ENCODE measurements at places on chromosomes 4 and X. TPM values are rescaled to one million over a fixed set of nuclear protein-coding genes. Genes with fewer than 3 reads are reported as not detected.

DNA sequence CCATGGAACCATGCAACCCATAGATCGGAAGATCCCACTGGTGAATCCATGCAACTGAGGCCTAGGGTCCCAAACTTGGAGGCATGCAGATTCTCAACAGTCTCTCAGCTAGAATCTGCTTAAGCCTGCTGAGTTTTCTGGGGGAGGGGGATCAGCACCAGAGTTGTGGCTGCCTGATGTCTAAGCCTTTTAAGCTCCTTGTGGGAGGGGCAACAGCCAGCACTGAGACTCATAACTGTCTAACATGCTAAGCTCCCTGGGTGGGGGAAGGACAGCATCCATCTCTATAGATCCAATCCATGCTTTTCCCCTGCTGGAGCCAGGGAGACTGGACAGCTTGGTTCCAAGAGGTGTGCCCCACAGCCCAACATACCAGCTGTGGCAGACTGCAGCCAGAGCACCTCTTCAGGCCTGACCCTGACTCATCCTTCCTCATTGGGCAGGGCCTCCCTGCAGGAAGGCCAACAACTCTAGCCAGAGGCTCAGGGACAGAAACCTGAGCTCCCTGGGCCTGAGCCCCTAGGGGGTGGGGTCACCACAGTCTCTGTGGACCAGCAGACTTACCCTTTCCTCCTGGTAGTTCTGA, 300.1 kb upstream of the SLC7A11 start:
- DNase-seq = no peak

The UGT2B15 gene
- 0.40 TPM for total RNA-seq

DNA sequence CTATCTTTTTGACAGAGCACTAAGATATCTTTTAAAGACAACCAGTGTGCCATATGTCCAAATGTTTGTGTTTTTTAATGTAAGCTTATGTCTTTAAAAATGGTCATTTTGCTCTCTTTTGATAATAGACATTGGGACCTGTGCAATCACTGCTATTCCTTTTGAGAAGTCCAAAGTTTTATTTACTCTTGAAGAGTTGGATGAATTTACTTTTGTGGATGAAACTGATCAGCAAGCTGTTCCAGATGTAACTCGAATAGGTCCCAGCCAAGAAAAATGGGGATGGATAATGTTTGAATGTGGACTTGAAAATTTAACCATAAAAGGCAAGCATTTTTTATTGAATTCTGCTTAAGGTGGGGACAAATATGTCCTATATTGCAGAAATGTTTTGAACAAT, 97.2 kb downstream of the BLTP1 start:
- DNase-seq = no peak

DNA sequence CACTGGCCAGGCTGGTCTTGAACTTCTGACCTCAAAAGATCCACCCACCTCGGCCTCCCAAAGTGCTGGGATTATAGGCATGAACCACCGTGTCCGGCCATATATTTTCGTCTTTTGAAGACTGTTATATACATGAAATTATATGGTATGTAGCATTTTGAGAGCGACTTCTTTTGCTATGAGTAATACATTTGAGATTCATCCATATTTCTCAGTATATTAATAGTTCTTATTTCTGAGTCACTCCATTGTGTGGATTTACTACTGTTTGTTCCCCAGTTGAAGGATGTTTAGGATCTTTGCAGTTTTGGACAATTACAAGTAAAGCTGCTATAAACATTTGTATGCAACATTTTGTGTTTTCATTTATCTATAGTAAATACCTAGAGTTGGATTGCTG, 34.9 kb downstream of the GNL3L start:
- no peak for DNase-seq

DNA sequence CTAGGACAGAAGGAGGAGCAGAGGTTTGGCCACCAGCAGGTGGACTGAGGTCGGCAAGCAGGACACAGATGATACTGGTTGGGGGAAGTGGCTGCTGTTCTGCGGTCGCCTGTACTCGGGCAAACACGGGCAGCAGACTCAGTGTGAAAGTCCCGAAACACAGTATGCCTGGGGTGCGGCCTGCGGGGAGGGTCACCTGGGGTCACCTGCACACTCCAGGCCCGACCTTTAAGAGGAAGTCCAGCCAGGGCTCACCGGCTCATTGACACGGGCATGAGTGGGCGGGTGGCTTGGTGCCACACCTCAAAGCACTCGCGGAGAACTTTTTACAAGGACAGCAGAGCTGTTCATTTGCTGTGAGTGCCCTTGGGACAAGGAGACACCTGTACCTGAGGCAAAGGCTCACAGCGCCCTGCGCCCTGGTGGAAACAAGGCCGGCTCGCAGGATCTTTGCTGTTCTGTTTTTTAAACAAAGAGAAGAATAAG, 71.5 kb upstream of the MXD4 start:
- DNase-seq = no peak

DNA sequence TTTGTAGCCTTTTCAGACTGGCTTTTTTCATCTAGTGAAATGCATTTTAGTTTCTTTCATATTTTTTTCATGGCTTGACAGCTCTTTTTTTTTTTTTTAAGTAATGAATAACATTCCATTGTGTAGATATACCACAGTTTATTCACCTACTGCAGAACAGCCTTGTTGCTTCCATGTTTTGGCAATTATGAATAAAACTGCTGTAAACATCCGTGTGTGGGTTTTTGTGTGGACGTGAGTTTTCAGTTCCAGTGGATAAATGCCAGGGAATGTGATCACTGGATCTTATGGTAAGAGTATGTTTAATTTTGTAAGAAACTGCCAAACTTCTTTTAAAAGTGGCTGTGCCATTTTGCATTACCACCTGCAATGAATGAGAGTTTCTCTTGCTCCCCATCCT, 160.8 kb downstream of the SOWAHB start:
- no peak for DNase-seq

DNA sequence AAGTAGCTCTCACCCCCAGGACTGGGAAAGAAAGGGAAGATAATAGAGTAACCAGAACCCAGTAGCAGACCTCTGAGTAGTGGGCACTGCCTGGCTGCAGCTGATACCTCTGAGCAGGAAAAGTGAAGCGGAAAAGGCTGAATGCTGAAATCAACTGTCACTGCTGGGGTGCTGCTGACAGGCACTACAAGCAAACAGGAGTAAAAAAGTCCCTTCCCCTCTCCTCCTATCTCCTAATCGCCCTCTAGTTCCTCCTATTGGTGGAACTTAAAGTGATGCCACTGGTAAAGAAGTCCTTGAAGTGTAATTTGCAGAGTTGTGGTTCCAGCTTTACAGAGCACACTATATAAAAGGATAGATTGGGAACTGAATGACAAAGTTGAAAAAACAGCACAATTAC, 32.8 kb upstream of the GLRB start:
- DNase-seq = no peak

The CFI gene
- 60.9 TPM for total RNA-seq

GRCh38 chr4:155608225-155608885, 58.3 kb upstream of the GUCY1A1 start:
- no peak for DNase-seq

- no peak for DNase-seq
These were observed 32.7 kb upstream of the MBTPS2 start for GRCh38 chrX:21806691-21807090.

GRCh38 chr4:54100595-54101189, 729 bp downstream of the GSX2 start:
- DNase-seq = no peak

- no peak for DNase-seq
These were observed 8.9 kb upstream of the AGA start for GRCh38 chr4:177451108-177451500.

GRCh38 chr4:8912089-8912455, 40.4 kb upstream of the HMX1 start:
- DNase-seq = no peak

DNA sequence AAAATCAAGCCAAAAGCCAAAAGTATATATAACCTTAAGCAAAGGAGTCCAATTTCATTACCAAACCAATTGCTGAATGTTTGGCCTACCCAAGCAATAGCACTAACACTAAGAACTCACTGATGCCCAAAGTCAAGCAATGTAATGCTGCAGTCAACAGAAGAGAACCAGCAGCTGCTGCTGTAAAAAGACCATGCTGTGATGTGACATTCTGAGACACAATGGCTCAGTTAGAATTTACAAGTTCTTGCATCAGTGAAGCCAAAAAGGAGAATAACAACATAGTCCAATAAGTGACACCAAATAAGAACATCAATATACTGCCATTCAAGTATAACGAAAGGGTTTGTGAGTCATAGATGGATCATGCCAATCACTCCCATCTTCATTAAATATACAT, 514.0 kb upstream of the DIAPH2 start:
- no peak for DNase-seq

The SOD3 gene
- 81.7 TPM for total RNA-seq

DNA sequence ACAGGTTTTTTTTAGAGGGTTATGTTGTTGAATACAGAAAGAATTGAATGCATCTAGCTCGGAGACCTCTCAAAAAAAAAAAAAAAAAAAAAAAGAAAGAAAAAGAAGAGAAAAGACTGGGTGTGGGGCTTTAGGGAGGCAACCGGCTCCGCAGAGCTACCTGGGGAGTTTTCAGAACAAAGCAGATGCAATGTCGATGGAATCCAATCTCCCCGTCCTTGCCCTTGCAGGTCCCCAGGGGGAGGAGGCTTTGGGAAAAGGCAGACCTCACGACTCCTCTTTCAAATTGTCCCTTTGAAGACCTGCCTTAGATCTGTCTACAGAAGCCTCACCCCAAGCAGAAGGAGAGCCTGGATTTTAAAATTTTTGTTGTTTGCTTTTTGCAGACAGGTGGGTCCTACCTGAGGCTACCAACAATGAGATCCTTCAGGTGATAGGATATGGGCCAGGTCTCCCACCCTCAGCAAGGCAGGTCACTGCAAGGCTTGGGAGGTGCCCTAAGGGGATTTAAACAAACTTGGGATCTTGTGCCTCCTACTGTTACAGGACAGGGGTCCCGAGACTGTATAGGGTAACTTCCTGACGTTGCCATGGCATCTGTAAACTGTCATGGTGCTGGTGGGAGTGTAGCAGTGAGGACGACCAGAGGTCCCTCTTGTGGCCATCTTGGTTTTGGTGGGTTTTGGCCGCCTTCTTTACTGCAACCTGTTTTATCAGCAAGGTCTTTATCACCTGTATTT, 75.2 kb upstream of the PRKX start:
- DNase-seq = no peak

The IQCM gene
- total RNA-seq = not detected

DNA sequence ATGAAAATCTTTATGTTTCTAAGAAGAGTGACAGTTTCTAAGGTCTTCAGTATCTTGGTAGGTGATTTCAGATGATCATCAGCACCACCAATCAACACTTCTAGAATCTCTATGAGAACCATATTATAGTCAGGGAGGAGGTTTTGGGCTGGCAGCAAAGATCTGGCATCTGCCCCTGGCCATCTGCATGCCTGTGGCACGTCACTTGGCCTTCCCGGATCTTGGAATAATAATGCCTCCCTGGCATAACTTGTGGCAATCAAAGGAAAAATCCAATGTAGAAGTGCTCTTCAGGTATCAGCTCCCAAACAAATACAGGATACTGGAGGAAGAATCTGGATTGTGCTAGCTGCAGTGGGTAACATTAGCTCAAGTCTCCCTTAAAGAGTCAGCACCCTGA, 57.3 kb downstream of the RASL11B start:
- DNase-seq = no peak

The TFE3 gene
- total RNA-seq = 69.4 TPM

- no peak for DNase-seq
These were observed 10.3 kb upstream of the LSM6 start for GRCh38 chr4:146165221-146165620.

DNA sequence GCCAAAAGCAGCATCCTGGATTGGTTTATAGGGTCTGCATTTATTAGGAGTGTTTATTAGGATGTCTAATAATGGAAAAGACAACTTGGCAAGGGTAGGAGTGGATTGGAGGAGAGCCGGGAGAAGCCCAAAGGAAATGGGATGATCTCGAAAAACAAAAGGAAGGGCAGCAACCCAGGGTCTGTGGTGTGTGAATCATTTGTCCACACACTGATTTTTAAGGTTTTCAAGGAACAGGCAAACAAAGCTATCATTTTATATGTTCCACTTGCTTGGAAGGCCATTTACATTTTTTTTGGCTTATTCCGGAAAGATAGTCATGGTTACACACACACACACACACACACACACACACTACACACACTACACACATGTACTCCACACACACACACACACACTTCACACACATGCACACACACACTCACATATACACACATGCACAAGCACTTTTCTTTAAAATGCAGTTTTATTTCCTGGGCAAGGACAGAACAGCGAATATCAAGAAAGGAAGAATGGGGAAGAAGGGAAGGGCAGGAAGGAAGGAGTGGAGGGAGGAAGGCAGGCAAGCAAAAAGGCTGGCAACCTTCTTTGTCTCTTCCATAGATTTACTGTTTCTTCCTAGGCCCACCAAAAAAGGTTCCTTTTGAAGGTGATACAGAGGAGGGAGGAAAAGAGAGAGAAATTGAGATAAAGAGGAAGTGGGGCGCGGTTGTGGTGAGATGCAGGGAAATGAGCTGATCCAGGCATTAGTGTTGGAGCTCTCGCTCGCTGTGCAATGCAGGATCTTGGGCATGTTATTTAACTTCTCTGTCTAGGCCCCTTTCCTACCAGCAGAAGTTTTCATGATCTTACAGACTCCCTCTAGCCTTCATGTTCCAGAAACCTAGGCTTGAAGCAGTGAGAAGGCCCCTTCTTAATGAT, 88.6 kb upstream of the MAML3 start:
- DNase-seq = no peak

GRCh38 chr4:174357321-174357720, 73.6 kb downstream of the CEP44 start:
- DNase-seq = no peak

The AMTN gene
- total RNA-seq = not detected

GRCh38 chrX:24229400-24229879, 79.9 kb downstream of the ZFX start:
- DNase-seq = no peak

- no peak for DNase-seq
These were observed 59.4 kb upstream of the FBXW7 start for GRCh38 chr4:152594978-152595925.

DNA sequence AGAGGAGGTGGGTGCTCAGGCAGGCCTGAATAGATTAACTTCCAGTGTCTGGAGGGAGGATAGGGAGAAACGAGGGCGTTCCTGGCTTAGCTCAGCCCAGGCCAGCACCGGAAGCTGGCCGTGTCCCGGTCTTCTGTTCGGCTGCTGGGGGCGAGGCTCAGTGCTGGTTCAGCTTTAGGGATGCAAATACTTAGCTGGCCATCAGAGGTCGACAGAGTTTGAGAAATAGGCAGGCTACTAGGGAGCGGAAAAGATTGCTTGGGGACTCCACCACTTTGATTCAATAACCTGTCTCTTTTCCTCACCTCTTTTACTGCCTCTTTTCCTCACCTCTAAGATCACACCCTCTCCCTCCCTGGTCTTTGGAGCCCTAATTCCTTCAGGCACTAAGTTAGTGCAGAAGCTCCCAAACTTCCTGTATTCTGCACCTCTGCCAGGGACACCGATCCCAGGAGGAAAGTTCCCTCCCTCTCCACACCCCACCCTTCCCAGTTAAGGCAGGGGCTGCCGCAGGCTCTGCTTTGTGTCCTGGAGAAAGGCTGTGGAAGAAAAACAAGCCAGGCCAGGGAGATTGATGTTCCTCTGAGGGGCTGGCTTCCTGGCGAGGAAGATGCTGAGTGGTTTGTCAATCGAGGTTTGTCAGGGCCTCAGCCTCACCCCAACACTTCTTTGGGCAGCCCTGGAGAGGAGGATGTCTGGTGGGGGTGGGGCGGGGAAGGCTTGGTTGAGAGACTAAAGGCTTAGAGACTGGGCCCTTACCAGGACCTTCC, 6.0 kb upstream of the EFNB1 start:
- peak; percentile 62 for DNase-seq
